A172 (cell line): ENCODE measurements at places on chromosomes 2 and 18. TPM values are rescaled to one million over a fixed set of nuclear protein-coding genes. Genes with fewer than 3 reads are reported as not detected.
A peak's percentile ranks its signal among the peaks of the same experiment; 100 is the strongest.

HNMT gene
- 22.6 and 32.8 TPM in 2 replicates for total RNA-seq

SLC38A11 gene
- not detected in 2 replicates for total RNA-seq

SOWAHC gene
- 15.1 and 17.5 TPM in 2 replicates for total RNA-seq

ABCG8 gene
- total RNA-seq, result not detected in 2 replicates

CYRIA gene
- 23.7 and 25.2 TPM in 2 replicates for total RNA-seq

CDH19 gene
- total RNA-seq, result not detected in 2 replicates

ICOS gene
- not detected in 2 replicates for total RNA-seq

DNA sequence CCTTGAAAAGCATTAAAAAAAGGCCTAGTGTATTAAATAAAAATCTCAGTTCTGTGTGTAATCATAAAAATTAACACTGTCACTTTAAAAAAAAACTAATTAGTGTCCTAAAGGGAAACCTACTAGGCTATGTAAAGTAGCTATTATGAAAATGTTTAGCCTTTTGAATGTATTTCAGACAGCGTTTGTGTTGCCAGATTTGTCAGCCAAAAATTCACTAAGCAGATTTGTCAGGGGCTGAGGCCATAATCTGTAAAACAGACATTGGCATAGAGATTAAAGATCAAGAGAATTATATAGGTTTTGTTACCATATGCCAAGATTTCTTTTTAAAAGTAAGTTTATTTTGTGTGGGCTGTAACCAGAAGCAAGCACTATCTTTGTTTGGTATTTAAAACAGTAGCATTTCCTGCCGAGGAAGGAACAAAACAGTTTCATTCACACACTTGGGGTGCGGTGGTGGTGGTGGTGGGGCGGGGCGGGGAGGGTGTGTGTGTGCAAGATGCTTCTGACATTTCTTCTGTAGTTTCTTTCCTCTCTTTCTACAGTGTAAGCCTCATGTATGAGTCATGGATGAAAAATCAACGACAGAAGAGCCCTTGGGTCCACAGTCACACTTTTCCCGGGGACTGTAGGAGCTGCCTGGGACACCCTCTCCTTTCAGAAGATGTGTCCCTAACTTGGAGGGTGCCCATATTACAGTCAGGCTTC, 328.5 kb upstream of the FANCL start:
- DNase-seq, result peak; percentile 59

DNA sequence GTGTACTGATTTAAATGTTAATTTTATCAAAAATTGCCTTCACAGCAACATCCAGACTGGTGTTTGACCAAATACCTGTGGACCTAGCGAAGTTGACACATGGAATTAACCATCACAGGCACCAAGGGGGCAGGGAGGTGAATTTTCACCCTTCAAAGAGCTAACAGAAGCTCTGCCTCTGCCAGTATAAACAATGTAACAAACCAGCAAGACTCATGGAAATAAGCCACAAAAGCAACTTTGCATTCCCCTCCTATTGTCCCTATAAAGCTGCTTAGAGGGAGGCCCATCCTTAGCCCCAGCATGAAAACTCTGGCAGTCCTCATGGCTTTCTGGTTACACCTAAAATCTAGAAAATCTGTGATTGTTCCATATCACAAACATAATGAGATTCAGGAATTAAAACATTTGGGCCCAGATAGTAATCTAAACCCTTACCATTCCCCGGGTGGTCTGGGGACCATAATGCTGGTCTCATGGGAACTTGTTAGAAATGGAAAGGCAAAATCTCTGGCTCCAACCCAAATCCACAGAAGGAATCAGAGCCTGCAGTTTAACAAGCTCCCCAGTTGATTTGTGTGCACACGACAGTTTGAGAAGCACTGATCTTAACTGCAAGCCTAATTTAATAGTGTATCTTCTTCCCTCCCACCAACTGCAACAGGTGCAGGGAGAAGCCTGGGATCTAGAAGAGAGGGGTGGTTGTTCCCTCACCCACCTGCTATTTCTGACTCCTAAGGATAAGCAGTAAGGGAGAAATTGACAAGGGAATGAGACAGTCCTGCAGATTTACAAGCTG, 23.1 kb downstream of the SERPINB11 start:
- no peak for DNase-seq

GRCh38 chr2:70895998-70896764, 39.5 kb upstream of the ATP6V1B1 start:
- DNase-seq, result no peak

GRCh38 chr18:76622651-76623050, 127.6 kb upstream of the ZNF516 start:
- DNase-seq, result no peak

DNA sequence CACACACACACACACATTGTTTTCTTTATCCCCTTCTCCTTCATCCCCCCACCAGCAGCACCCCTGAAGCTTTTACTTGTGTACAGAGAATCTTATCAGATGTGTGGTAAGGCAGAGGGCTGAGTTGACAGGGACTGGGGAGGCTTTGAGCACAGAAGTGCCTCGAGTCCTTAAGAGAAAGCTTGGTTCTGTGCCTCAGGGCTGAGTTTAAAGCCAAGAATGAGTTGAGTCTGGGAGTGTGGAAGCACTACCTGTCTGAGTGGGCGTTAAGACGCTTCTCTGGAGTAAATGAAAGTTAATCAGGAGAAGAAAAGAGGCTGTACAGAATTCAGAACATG, 2.7 kb downstream of the ID2 start:
- no peak for DNase-seq

DNA sequence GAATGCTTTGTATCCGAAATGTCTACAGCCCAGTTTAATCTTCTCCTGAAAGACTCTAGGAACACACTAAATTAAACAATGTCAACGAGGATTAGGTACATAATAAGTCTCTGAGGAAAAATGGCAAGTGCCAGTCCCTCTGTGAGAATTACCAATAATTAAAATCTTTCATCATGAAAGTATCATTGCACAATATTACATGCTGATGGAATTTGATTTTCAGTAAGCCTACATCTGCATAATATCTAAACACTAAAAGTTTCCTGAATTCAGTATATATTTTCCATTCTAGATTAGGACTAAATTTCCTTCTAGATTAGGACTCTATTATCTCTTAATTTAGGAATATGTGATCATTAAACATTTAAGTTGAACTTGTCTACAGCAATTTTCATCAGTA, 132.1 kb downstream of the LRP2 start:
- DNase-seq, result no peak

DNA sequence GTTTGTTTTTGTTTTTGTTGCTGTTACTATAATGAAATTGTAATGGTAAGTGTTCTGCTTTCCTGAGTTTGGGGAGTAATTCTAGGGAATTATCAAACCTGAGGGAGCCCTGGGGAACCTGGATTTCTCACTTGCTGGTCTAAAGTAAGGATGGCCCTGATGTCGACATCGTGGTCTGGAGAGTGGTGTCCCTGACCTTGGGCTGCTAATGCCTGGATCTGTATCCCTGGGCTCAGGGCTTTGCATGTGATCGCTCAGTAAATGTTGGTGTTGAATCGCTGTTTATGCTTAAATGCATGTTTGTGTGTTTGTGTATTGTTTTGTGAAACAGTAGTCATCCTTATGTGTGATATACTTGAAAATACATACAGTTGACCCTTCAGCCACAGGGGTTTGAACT, 6.1 kb downstream of the ACP1 start:
- DNase-seq, result no peak

DNA sequence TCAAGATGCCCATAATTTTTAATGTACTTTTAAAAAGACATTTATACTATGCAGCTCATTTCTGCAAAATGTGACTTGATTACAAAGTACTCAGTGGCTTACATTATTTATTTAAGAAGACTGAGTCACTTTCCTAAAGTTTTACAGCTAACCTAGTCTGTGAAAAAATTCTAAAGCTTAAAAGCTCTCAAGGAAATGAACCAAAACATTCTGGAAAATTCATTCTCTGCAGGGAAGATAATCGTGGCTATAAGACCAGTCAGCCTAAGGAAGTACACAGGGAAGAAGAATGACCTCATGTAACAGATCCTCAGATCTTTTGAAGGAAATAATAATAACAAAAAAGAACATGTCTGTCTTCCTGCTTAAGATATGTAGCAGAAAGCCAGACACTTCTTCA, 232.1 kb upstream of the STK17B start:
- peak; percentile 43 for DNase-seq

- no peak for DNase-seq
Observed at GRCh38 chr2:132538331-132538855, 121.8 kb downstream of the GPR39 start.

- no peak for DNase-seq
Observed at GRCh38 chr2:230898713-230899091, 26.3 kb downstream of the GPR55 start.

DNA sequence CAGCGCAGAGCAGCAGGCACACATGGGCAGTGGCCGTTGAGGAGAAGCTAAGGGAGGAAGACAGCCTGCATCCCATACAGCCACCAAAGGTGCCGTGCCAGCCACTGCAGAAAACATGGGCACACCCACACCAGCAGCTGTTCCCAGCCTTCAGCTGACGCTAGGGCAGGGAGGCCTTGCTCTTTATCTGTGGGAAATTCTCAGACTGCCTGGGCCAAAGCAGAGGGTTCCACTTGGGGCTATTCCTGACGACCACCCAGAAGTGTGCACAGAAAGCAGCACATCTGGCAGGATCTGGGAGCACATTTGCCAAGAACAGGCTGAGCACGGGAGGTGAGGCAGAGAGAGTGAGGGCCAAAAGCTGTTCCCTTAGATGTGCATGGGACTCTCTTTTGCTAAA, 101.3 kb upstream of the SOX11 start:
- no peak for DNase-seq

- no peak for DNase-seq
Observed at GRCh38 chr2:204971206-204971907, 426.1 kb downstream of the PARD3B start.

DNA sequence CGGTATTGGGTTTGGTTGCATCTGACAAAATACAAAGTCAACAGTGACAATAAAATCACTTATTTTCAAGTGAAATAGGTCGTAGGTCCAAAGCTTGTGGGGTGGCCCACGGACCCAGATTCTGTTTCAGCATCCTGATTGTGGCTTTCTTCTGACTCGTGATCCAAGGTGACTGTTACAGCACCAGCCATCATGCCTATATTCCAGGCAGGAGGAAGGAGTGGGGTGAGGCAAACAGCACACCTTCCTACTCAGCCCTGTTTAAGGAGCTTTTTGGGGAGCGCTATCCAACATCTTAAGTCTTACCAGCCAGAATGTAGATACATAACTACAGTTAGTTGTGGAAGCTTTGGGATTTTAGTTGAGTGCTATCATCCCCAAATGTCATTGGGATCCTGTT, 8.7 kb upstream of the SNORC start:
- DNase-seq, result no peak

- DNase-seq, result peak; percentile 87
Observed at GRCh38 chr2:36618381-36618780, 20.4 kb upstream of the FEZ2 start.

- DNase-seq, result no peak
Observed at GRCh38 chr2:168951871-168952270, 50.8 kb downstream of the G6PC2 start.

DNA sequence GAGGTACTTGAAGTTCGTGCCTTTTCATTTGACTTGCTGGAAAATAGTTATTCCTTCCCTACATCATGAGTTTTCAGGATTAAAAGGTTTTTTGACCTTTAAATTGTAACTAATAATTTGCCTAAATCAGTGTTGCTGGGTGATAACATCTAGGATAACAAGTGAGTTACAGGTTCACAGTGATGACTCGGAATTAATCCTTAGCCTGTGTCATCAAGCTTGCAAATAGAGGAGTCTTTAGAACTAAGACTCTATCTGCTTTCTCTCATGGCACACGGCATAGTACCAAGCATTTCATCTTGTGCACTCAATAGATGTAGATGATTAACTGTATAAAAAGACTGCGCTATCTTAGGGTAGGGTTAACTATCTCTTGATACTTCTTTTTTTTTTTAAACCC, 79.5 kb downstream of the CAMKMT start:
- DNase-seq, result no peak

DNA sequence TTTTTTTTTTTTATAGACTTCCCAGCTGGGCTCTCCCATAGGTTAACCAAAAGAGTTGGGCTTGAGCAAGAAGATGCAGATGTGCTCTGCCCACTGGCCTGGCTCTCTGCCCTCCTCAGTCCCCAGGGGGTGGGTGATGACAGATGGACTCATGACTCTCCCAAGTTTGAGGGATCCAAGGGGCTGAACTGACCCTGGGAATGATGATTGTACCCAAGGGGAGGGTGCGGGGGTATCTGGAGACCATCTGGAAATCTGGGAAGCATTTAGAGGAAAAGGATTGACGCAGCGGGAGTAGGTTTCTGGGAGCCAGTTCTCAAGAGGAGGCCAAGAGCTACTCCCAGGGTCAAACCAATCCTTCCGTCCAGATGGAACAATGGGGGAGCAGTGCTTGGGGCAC, 330.8 kb downstream of the CYP26B1 start:
- no peak for DNase-seq

- no peak for DNase-seq
Observed at GRCh38 chr18:11987527-11987926, 6.2 kb downstream of the IMPA2 start.

- DNase-seq, result no peak
Observed at GRCh38 chr2:103980401-103980800, 873.5 kb upstream of the POU3F3 start.

DNA sequence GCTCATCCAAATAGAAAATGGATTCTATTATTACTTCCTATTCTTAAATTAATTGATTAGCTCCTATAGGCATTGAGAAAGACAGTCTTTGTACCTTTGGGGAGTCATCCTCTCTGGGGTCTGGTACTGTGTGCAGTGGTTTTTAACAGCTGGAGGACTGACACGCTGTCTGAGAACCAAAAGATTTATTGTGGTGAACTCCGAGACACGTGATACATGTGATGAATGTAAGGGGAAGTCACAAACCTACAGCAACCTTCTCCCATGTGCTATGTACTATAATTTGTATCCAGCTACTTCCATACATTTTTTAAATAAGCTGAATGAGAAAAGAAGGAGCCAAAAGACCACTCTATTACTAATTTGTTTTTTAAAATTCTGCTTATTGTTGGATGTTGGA, 133.7 kb downstream of the GALNT3 start:
- no peak for DNase-seq

- DNase-seq, result no peak
Observed at GRCh38 chr2:173059971-173060461, 15.6 kb upstream of the MAP3K20 start.

DNA sequence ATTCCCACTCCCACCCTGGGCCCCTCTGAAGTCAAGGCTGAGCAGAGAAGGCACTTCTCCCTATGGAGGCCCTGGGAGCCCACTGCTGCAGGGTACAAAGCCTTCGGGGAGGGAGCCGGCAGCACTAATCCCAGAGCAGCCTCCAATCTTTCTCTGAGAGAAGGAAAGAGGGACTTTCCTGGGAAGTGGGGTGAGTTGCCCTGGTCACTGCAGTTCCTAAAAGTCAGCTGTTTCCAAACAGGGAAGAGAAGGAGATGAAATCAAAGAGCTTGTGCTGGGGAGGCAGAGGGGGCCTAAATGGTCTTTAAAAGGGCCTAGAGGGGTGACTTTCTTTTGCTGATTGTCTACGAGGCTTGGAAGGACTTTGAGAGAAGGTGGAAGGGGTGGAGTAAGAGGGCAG, 264.7 kb downstream of the TNS1 start:
- no peak for DNase-seq

DNA sequence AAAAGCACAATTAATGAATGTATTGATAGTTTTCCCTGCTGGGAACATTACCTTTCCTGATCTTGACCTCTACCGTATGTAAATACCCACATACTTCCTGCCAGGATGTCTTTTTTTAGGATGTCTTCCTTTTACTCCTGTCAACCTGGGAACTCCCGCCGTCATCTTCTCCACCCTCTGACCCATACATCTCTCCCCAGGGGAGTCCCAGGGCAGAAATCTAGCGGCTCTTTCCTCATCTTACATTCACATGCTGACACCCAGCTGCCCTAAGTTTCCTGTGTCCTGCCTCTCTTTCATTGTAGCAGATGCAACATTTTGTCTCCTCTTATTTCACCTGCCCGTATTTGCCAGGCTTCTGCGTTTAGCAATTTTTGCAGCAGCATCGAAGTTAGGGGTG, 107.8 kb downstream of the CRIM1 start:
- DNase-seq, result no peak
